Keratinocyte (primary cell): ENCODE measurements at places on chromosomes 4 and X. TPM values are rescaled to one million over a fixed set of nuclear protein-coding genes. Genes with fewer than 3 reads are reported as not detected.
A peak's percentile ranks its signal among the peaks of the same experiment; 100 is the strongest.

The AFM gene
- polyA plus RNA-seq, result 0.02 to 0.03 TPM in 2 of 3 replicates, not detected in the other

The TMPRSS11B gene
- 0.35 to 2.0 TPM (median 0.58 TPM) in 3 replicates for polyA plus RNA-seq

The PPEF2 gene
- polyA plus RNA-seq, result 0.03 TPM in 2 of 3 replicates, not detected in the other

The GPR50 gene
- polyA plus RNA-seq, result not detected in 3 replicates

The ANXA3 gene
- polyA plus RNA-seq, result 380 to 463 TPM (median 425 TPM) in 3 replicates

The AFF2 gene
- polyA plus RNA-seq, result 0.01 to 0.03 TPM (median 0.02 TPM) in 3 replicates

The CXCL3 gene
- polyA plus RNA-seq, result 2.9 to 10.8 TPM (median 6.3 TPM) in 3 replicates

GRCh38 chrX:132568291-132568690, 79.5 kb upstream of the MBNL3 start:
- H3K4me3 ChIP-seq, result no peak overlapping the region
- H3K4me1 ChIP-seq, result no peaks in the 10 kb centered on the region
- no peak overlapping the region for H3K27ac ChIP-seq
- no peaks in the 10 kb centered on the region for H3K36me3 ChIP-seq
- DNase-seq, result no peak
- H3K27me3 ChIP-seq, result no peaks in the 10 kb centered on the region

DNA sequence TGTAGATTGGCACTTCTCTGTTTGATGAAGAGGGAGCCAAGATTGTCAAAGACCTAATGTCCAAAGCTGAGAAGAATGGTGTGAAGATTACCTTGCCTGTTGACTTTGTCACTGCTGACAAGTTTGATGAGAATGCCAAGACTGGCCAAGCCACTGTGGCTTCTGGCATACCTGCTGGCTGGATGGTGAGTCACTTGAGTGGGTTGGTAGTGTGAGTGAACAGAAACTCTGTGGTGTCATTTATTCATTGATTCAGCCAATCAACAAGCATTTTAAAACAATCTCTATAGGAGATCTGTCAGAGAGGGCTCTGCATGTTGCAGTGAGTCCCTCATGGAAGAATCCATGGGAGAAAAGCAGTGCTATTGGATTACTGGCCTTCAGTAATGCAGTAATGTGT, 16.3 kb downstream of the TAF9B start:
- peaks cover 10% of the 10 kb centered on the region for H3K36me3 ChIP-seq
- DNase-seq, result no peak
- H3K4me1 ChIP-seq, result no peaks in the 10 kb centered on the region
- no peaks in the 10 kb centered on the region for H3K27me3 ChIP-seq

- H3K36me3 ChIP-seq, result peaks cover 4% of the 10 kb centered on the region
- H3K27me3 ChIP-seq, result no peaks in the 10 kb centered on the region
- no peak overlapping the region for H3K4me3 ChIP-seq
- no peak for DNase-seq
- H3K27ac ChIP-seq, result no peak overlapping the region
These were observed 34.3 kb downstream of the METAP1 start for GRCh38 chr4:99029852-99030251.

- no peaks in the 10 kb centered on the region for H3K27me3 ChIP-seq
- no peak overlapping the region for H3K4me3 ChIP-seq
- H3K4me1 ChIP-seq, result no peaks in the 10 kb centered on the region
- DNase-seq, result no peak
- H3K27ac ChIP-seq, result no peak overlapping the region
These were observed 379.5 kb upstream of the FGF13 start for GRCh38 chrX:139091066-139091465.

DNA sequence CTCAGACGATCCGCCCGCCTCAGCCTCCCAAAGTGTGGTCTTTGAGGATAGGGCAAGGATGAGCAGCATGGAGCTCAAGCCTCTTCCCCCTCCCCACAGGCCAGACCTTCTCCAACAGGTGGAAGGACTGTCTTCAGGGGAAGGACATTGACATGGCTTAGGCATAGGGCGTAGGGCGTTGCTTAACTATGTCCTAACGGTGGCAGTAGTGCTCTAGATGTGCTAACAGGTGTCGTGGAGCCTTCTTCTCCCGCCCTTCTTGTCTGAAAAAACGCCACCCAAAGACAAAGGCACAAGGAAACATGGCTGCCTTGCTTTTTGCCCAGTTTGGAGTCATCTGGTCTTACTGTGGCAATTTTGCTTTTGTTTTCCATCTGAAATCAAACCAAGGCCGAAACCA, 219.8 kb downstream of the OR13H1 start:
- no peaks in the 10 kb centered on the region for H3K27me3 ChIP-seq
- peak overlapping the region; percentile 33 for H3K4me3 ChIP-seq
- no peaks in the 10 kb centered on the region for H3K36me3 ChIP-seq

DNA sequence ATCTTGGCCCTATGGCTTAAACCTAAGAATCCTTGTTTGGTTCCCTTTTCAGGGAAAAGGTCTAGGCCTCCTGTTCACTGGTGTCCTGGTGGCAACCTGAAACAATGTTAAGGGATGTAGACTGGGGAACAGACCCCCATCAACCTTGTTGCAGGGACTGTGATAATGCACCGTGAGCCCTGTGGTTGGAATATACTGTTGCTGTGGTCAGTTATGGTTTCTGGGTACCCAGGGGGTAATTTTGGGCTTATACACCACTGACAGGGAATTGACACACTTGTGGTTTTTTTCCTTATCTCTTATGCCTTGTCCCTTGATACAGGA, 64.0 kb upstream of the WDR1 start:
- H3K27me3 ChIP-seq, result no peaks in the 10 kb centered on the region
- H3K4me3 ChIP-seq, result no peak overlapping the region
- no peaks in the 10 kb centered on the region for H3K36me3 ChIP-seq

DNA sequence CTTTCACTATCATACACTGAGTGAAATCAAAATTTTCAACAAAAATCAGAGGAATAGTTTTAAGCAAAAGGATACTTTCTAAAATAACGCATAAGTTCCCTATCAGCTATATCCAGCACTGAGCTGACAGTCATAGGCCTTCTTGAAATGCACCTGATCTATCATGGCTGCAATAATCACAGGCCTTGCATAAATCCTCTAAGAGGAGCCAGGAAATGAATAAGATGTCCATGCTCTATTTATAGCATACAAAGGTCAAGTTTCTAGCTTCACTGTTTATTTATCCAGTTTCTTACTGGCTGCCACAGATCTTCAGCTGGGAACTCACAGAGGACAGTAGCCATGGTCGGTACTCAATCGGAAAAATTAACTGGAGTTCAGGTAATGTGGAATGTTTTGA, 235.9 kb upstream of the DMD start:
- H3K27ac ChIP-seq, result no peak overlapping the region
- no peaks in the 10 kb centered on the region for H3K4me1 ChIP-seq
- no peak overlapping the region for H3K4me3 ChIP-seq
- no peaks in the 10 kb centered on the region for H3K36me3 ChIP-seq

DNA sequence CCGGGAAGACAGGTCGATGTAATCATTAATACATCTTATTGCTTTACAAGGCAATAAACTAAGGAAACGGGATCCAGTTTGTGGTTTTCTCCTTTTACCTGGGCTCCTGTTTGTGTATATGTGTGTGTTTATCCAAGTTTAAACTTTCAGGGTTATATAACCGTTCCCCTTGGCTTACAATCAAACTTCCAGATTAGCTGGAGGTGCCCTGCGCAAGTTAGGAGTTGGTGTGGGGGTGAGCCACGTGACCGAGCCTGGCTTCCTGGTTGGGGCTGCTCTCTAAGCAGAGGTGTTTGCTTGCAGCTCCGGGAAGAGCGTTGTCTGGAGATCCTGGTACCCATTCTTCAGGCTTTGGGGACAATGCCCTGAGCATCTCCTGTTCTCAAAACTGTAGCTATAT, 129.2 kb downstream of the FHDC1 start:
- H3K4me1 ChIP-seq, result no peaks in the 10 kb centered on the region
- H3K36me3 ChIP-seq, result no peaks in the 10 kb centered on the region
- H3K4me3 ChIP-seq, result no peak overlapping the region
- H3K27ac ChIP-seq, result no peak overlapping the region
- H3K27me3 ChIP-seq, result no peaks in the 10 kb centered on the region

- H3K27ac ChIP-seq, result no peak overlapping the region
- no peaks in the 10 kb centered on the region for H3K27me3 ChIP-seq
- no peaks in the 10 kb centered on the region for H3K4me1 ChIP-seq
- no peak for DNase-seq
These were observed 190.2 kb downstream of the CBLL2 start for GRCh38 chrX:22462959-22463358.

- H3K27me3 ChIP-seq, result no peaks in the 10 kb centered on the region
- H3K36me3 ChIP-seq, result no peaks in the 10 kb centered on the region
- no peak for DNase-seq
- H3K27ac ChIP-seq, result no peak overlapping the region
- H3K4me1 ChIP-seq, result no peaks in the 10 kb centered on the region
These were observed 58.0 kb downstream of the FBXO8 start for GRCh38 chr4:174225349-174226049.

DNA sequence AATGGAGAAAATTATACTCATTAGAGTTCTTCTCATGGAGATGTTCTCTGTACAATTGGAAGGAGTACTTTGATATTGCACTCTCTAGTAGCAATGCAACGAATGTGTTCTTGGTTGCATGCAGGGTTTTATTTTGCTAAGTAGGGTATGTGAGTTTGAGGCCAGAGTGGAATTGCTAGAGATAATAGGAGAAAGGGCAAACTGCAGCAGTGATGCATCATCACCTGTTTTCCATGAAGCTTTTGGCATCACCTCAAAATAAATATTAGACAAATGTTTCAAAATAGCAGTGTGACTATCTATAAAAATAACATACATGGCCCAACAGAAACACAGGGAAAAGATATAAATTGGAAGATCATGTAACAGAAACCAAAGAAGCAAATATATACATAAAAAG, 93.3 kb downstream of the TIGD2 start:
- no peaks in the 10 kb centered on the region for H3K36me3 ChIP-seq
- no peak overlapping the region for H3K27ac ChIP-seq
- H3K4me1 ChIP-seq, result no peaks in the 10 kb centered on the region
- no peaks in the 10 kb centered on the region for H3K27me3 ChIP-seq
- DNase-seq, result no peak

GRCh38 chrX:13201605-13202219, 118.1 kb downstream of the ATXN3L start:
- H3K27me3 ChIP-seq, result peaks cover 3% of the 10 kb centered on the region
- no peak overlapping the region for H3K27ac ChIP-seq
- H3K36me3 ChIP-seq, result no peaks in the 10 kb centered on the region
- no peak overlapping the region for H3K4me3 ChIP-seq
- peaks cover 7% of the 10 kb centered on the region for H3K4me1 ChIP-seq

DNA sequence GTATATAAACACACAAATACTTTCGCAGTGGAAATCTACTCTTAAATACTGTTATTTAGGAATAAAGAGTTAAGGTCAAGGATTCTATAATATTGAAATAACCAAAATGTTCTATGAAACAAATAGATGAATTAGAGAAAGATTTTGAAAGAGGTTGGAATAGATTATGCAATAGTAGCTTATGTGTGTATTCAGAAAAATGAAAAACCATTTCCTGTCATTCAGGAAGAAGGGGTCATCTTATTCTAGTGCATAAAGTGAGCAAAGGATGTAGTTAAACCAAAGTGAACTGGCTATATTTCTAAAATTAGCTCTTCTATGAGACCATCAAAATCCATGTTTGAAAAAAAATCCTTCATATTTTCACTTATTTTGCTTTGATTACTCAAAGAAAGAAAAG, 30.0 kb upstream of the MYOZ2 start:
- no peak overlapping the region for H3K27ac ChIP-seq
- DNase-seq, result no peak
- H3K4me3 ChIP-seq, result no peak overlapping the region

DNA sequence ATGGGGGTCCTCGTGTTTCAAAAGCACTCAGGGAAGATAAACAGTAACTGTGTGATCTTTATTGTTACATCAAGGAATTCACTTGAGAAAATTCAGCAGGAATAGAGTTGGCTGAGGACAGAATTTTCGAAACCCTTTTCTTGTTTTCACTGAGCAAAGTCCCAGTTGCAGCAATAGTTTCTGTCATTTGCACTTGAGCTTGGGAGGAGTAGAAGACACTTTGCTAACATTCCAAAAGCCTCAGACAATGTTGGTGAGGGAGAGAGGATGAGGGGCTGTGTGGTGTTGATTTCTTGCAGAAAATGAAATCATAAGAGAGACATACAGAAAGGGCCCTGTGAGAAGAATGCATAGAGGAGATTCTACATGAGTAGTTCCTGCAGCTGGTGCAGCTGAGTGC, 151.9 kb upstream of the DIPK2B start:
- no peaks in the 10 kb centered on the region for H3K27me3 ChIP-seq
- no peaks in the 10 kb centered on the region for H3K4me1 ChIP-seq
- H3K36me3 ChIP-seq, result no peaks in the 10 kb centered on the region
- no peak overlapping the region for H3K27ac ChIP-seq
- H3K4me3 ChIP-seq, result no peak overlapping the region
